ENCODE measurements at places on chromosomes 1 and 21. TPM values are rescaled to one million over a fixed set of nuclear protein-coding genes. Genes with fewer than 3 reads are reported as not detected.

- DNase-seq, result no peak
Measured at GRCh38 chr21:46226920-46227599, 1.5 kb downstream of the LSS start.

GRCh38 chr1:54850069-54850730 lies 36.8 kb downstream of the DHCR24 start:
- no peak for DNase-seq

GRCh38 chr1:245062741-245063305 lies 92.0 kb upstream of the KIF26B start:
- DNase-seq, result no peak

The RGS8 gene
- total RNA-seq, result 2.5 TPM

DNA sequence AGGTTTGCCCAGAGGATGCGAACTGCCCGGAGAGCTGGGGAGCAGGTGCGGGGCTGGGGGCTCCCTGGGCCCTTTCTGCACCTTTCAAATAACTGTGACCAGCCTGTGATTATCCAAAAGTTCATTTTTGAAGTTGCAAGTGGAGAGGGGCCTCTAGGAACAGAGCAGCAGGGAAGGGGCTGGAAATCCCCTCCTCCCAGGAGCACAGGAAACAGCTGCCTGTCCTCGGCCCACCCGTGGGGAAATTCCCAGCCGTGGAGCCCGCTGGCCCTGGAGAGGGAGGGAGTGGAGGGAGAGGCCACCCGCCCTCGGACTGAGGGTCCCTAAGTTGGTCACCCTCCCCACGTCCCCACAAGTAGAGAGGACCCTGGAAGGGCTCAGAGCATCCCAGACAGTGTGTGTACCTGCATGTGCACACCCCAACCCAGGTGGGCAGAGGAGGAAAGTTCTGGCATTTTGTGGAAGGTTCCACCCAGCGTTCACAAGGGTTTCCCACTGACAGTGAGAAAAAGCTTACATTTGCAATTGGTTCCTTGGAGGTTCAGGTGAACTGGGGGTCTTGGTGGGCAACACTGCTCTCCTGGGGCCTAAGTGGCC lies 1.2 kb upstream of the TNFRSF4 start:
- no peak for DNase-seq

- DNase-seq, result no peak
Measured at GRCh38 chr21:26457817-26458216, 115.3 kb downstream of the CYYR1 start.

DNA sequence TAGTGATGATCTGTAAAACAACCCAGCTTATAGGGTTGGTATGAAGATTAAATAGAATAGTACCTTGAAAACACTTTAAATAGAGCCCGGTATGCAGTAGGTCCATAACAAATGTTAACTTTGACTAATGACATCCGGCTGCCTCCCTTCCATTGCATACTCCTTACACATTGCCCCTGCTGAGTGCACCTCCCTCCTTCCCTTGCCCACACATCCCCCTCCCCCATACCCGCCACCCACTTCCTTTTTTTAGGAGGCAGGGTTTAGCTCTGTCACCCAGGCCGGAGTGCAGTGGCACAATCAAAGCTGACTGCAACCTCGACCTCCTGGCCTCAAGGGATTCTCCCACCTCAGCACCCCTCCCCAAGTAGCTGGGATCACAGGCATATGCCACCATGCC lies 24.4 kb upstream of the ZC3H12A start:
- DNase-seq, result no peak

DNA sequence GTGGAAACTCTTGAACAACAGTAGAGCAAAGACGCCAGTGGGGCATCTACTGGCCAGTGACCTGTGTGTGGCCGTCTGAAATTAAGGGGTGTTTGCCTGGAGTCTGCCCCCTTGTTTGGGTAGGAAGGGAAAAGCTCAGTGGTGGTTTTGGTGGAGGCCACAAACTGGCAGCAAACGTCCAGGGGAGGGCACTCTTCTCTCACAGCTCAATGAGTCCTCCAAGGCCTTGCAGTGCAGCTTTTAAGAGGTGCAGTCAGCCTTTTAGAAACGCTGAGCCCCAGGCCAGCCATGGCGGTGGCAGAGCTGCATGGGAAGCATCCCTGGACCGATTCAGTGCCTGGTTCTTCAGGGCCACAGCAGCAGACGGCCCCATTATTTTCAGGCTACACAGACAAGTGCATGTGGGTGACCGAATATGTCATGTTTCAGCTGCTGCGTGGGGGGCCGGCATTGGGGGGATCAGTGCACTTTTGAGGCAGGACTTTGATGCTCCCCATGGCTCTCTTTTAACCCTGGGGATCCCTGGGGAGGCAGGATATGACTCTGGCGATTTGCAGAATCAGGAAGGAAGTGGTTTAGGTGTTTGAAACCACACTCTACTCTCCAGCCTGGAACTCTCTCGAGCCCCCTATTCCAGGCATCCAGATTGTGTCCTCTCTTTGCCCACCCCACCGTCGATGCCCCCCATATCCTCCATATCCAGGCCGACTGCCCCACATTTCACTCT lies 414.0 kb downstream of the PRDM2 start:
- peak; percentile 93 for DNase-seq
